ENCODE measurements at places on chromosomes 2 and 18.

- DNase-seq = peak; percentile 43
These were observed 108.2 kb downstream of the PDE1A start for GRCh38 chr2:182318466-182319220.

- DNase-seq = no peak
These were observed 23.4 kb downstream of the CROCC2 start for GRCh38 chr2:240929364-240930095.

DNA sequence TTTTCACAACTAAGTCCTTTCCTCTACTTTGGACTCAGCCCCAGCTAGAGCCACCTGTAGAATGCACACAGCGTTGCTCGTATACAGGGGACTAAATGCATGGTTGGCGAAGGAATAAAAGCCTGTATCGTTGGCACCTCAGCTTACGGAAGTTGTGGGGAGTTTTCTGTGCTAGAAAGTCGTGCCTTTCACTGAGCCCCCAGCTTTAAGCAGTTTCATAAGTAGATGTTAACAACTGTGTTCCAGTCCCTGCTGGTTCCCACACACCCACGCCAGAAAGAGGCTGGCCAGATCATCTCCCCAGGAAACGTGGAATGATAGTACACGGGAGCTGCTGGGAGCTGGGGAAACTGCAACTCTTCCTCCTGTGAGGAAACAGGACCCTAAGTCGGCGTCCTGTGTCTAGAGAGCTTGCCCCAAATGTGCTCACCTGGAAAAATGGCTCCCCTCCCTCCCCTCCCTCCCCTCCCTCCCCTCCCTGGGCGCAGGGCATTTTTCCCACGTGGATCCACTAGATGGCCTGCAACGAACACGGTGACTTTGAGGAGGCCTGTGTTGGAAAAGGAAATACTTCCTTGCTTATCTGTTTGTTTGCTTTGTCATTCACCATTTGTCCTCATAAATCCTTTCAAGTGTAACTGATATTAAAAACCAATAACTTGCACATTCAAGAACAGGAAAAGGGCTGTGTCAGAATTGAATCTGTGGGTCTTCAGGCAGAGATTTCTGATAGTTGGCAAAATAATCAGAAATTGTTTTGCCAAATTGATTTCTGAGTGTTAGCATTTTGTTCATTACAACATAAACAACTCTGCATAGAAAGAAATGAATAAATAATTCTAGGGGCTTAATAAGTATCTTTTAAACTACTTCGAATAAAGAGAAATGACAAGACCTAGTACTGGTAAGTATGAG, 43.9 kb upstream of the RFX8 start:
- DNase-seq = peak; percentile 13

- no peak for DNase-seq
These were observed 294.9 kb downstream of the FSIP2 start for GRCh38 chr2:186033541-186033940.

DNA sequence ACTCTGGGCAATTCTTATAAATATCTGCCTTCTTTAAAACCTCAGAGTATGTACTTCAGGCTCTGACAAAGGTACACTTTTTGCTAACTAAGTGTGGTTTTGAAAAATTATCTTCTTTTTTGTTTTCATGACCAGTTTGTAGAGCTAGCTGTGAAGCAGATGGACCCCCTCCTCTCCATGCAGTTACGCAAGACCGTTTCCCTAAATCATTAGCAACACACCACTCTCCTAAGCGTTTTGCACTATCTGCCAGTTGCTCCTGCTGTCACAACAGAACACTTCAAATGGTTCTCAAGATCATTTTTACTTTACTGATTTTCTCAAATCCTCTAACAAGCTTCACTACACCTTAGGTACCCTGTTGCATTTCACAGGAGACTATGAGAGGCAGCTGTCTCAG, 53.3 kb downstream of the GULP1 start:
- DNase-seq = peak; percentile 55

GRCh38 chr2:31704561-31705212, 123.9 kb upstream of the SRD5A2 start:
- DNase-seq = no peak

DNA sequence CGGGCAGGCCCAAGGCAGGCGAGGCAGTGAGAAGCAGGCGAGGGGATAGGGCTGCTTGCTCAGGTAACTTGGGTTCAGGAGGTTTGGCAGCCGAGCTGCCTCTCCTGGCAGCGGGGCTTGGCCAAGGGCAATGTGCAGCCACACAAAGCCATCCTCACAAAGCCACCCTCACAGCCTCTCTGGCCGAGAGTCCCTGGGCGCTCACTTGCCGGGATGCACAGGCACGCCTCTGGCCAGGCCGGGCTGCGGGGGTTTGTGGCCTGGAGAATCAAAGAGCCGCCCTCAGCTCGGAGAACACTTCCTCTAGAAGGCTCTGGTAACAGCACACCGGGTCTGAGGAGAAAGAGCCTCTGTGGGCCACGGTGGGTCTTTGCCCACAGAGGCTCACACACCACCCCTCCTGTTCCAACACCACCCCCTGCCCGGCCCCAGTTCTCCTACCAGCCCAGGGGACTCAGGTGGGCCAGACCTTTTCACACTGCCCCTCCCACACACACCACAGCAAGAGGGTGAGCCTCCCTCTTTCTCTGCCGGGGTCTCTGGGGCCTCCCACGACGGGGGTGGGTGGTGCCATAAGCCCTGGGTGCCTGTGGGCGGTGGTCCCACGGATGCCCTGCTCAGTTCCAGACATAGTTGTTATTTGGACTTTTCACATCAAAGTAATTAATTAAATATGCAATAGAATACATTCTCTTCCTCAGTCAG, 186.9 kb downstream of the ZFP36L2 start:
- DNase-seq = no peak

GRCh38 chr2:203461746-203462145, 73.4 kb downstream of the RAPH1 start:
- no peak for DNase-seq

- no peak for DNase-seq
These were observed 127.7 kb downstream of the TNS1 start for GRCh38 chr2:217875138-217875537.

DNA sequence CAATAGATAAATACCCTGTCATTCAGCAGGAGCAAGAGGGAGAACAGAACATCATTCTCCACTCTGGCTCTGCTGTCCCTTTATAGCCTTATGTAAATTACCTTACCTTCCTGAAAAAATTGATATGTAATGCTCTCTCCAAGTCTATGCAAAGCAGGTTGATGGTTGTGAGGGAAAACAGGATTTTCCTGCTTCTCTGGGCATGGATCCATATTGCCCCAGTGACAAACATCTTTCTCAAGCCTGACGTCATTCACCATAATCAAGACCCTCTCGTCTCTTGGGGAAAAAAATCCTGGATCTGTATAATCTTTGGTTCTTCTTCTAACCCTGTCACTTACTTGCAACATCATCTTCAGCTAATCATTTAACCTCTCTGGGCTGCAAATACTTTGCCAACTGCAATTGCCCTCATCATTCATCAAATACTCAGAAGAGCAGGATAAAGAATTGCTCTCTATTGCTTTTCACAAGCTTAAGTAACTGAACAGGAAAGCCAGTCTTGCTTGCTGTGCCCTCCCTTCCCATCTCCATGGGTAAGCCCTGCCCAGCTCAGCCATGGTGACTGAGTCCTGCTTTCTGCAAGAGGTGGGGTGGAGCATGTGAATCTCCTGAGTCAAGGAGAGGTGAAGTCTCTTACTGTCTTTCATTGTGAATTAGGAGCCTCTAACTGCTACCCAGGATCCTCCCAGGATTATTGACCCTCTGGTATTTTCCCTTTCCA, 123.7 kb upstream of the KLF7 start:
- no peak for DNase-seq

- DNase-seq = no peak
These were observed 11.3 kb downstream of the NPAS2 start for GRCh38 chr2:100831158-100831750.

GRCh38 chr2:179842498-179843153, 18.8 kb downstream of the ZNF385B start:
- DNase-seq = no peak

- no peak for DNase-seq
These were observed 130.5 kb upstream of the SLC1A4 start for GRCh38 chr2:64858541-64859311.

- DNase-seq = no peak
These were observed 50.4 kb downstream of the CHMP3 start for GRCh38 chr2:86512892-86513291.

- DNase-seq = peak; percentile 1
These were observed 22.8 kb downstream of the SLC66A3 start for GRCh38 chr2:11177871-11178690.

- no peak for DNase-seq
These were observed 181.8 kb downstream of the AGPS start for GRCh38 chr2:177574356-177574755.

DNA sequence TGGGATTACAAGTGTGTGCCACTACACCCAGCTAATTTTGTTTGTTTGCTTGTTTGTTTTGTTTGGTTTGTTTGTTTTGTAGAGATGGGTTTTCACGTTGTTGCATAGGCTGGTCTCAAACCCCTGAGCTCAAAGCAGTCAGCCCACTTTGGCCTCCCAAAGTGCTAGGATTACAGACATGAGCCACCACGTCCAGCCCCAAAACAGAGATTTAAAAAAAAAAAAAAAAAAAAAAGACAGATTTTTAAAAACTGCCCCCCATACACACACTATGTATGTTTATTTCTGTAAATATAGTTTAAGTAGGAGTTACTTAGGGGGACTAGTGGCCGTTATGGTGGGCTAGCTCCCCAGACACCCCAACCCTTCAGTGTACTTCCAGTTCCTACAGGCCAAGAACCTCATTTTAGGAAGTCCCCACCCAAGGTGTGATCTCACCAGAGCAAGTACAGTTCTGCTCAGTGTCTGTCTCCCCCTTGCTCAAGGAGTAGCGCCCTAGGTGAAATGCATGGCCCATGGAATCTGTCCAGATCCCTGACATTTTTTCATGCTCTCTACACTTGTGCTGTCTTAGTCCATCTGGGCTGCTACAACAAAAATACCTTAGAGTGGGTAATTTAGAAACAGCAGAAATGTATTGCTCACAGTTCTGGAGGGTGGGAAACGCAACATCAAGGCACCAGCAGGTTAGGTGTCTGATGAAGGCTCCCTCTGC, 1.6 kb upstream of the TMBIM1 start:
- no peak for DNase-seq

All from NCI-H446 treated with DMSO at 0.1 percent for 48 hours (cell line).